ENCODE measurements at places on chromosomes 7 and 10.

DNA sequence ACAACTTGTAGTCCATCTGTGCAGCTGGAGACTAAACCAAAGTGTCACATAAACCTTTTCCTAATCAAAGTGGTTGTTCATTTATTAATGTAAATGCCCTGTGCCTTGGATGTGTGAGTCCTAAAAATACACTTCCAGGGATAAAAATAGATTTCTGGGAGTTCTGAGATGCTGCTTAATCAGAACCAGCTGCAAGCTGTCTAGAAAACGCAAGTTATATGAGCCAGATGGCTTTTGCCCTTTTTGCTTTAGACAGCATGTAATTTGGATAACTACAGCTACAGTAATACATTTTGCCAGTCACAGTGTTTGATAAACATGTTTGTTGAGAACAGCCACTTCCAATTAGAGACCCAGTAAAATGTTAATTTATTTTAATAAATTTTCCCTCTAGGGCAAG, 185.1 kb upstream of the PRPS1L1 start:
- DNase-seq, result no peak

- DNase-seq, result no peak
These were observed 40.1 kb upstream of the EEPD1 start for GRCh38 chr7:36112969-36113368.

- no peak for DNase-seq
These were observed 349.9 kb downstream of the RPS24 start for GRCh38 chr10:78383378-78384048.

DNA sequence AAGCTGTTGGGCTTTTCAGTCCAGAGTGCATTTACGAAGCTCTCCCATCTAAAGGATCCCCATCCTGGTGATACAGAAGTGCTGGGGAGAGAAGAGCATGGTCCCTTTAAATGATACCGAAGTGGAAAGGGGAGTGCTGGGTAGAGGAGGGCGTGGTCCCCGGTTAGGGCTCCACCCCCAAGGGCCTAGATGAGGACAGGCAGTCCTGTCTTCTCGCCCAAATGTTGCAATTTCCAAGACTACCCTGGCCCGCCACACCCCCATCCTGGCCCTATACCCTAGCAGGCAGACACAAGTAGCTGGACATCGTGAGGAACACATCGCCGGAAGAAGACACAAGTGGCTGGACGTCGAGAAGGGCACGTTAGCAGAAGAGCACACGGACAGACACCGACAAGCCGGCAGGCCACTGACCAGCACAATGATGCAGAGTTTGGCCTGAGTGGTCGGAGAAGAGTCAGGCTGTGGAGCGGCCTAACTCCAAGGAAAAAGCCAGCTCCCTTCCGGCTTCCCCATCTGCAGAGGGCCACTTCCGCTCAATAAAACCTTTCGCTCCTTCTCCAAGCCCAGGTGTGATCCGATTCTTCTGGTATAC, 439.5 kb upstream of the NRP1 start:
- DNase-seq, result no peak

Data from GM12865 (cell line).